ENCODE measurements at places on chromosomes 13 and 19. TPM values are rescaled to one million over a fixed set of nuclear protein-coding genes. Genes with fewer than 3 reads are reported as not detected.
A peak's percentile ranks its signal among the peaks of the same experiment; 100 is the strongest.

DNA sequence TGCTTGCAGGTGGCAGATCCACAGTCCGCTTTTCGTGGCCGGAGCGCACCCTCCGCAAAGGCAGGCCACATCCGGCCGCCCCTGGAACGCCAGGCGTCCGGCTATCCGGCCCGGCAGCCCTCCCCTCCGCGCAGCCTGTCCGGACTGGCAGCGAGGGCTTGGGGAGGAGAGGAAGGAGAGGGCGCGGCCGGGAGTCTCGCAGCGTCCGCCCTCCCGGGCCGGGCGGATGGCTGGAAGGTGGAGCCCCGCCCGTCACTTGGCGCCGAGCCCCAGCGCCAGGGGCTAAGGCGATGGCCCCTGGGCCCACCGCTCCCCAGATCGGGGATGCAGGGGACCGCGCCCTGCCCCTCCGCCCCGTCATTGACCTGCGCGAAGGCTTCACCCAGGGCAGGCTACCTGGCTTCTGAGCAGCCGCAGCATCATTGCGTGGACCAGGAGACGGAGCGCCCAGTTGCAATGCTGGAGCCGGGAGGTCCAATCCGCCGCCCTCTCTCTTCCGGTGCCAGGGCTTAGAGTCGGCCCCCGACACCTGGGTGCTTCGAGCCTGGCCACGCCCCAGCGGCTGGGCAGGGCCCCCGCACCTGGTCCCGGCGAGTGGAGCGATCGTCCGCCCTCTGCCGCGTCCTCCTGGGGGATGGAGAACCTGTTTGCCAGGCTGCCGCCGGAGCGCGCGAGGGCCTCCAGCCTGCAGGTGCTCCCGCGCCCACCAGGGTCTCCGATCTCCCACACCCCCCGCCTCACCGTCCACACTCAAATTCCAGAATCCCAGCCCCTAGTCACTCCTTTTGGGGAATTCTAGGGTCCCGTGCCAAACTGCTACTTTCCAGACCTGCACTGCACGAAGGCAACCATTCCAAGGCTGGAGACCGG is at the start of gene FUT1:
TSS of gene FUT1 (minus strand) at position 146 of the 870 bp plus-strand sequence. CDS start 1,360 bp downstream, outside the sequence.
- DNase-seq = peak; percentile 76

DNA sequence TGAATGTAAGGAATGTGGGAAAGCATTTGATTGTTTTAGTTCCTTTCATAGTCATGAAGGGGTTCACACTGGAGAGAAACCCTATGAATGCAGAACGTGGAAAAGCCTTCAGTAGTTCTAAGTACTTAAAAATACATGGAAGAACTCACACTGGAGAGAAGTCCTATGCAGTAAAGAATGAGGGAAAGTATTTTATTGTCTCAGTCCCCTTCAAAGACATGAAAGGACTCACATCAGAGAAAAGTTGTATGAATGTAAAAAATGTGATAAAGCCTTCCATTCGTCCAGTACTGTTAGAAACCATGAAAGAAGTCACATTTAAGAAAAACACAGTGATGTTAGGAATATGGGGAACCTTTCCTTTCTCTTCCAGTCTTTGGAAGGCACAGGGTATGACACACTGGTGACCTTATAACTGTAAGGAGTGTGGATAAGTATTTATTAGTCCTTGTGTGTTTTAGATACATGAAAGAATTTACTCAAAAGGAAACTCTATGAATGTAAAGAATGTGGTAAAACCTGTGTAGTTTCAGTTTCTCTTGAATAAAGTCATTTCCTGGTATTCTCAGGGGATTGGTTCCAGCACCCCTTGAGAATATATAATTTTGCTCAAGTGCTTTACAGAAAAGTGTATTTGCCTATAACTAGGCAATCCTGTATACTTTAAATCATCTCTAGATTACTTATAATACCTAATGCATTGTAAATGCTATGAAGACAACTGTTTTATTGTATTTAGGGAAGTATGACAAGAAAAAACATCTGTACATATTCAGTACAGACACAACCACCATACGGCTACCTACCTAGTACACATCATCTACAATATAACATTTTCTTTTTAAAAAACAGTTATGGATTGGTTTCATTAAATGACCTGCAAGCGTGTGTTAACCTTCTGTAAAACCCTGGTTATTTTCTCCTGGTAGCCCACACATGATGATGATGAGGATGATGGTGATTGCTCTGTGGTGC is 52.8 kb downstream of the ZNF823 start:
- DNase-seq = no peak

DNA sequence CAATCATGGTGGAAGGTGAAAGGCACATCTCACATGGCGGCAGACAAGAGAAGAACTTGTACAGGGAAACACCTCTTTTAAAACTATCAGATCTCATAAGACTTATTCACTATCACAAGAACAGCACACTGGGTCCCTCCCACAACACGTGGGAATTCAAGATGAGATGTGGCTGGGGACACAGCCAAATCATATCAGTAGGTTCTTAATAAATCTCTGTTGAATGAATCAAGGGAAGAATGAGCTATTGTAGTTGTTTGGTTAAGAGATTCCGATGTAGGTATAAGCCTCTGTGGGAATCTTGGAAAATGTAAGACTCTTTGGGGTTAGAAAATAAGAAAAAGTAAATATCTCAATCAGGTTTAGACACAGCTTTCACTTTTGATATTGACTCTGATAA is 400.2 kb downstream of the KCNRG start:
- DNase-seq = no peak

DNA sequence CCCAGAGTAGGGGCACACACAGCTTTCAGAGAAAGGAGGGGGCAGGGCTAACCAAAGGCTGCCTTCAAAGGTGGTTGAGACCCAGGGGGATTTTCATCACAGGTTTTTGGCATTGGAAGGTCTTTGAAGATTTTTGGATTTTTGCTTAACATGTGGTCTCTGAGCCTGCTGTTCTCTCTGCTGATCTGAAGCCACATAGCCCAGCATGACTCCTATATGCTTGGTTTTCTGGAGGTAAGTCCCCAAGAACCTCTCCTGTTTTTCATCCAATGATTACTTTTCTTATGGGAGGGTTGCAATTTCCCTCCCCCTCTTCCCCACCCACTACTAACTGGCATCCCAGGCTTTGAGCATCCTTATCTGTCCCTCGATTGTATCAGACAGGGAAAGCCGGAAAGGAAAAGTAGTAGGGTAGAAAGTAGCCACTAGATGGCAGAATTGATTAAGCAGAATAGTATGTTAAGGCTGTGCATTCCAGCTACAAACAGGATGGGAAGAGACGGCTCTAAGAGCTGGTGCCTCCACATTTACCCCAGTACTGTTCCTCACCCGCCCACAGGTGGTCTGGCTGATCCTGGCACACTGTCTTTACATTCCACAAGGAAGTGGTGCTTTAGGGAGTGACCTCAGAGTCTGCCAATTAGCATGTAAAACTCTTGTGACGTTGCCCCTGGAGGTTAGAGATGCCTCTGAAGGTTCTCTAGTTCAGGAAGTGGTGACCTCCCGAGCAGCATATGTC is 218.9 kb upstream of the EDNRB start:
- no peak for DNase-seq

GRCh38 chr19:280541-281009 is 10.6 kb downstream of the PLPP2 start:
- no peak for DNase-seq

DNA sequence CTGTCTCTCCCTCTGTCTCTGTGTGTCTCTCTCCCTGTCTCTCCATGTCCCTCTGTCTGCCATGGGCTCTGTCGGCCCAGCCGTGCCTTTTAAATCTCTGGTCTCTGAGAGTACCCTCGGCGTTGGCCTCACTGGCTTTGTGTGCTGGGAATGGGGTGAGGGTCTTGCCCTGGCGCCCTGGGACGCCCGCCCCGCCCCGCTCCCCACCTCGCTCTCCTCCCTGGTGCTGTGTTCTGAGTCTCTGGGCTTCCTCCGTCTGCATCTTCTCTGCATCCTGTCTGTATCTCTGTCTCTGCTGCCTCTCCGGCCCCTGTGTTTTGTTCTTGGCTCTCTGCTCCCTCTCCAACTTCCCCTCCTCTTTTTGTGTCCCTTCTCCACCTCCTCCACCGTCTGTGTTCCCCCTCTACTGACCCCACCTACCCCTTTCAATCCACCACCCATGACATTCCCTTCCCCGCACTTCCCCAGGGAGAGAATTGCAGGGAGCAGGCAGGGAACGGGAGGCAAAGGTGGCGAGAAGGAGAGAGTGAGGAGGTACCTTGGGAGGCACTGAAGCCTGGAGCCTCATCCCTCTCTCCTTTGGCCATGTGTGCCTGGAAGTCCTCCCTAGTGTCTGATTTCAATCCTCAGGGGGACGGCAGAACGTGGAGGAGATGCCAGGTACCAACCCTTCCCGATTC is 4.0 kb upstream of the MEIS3 start:
- no peak for DNase-seq

DNA sequence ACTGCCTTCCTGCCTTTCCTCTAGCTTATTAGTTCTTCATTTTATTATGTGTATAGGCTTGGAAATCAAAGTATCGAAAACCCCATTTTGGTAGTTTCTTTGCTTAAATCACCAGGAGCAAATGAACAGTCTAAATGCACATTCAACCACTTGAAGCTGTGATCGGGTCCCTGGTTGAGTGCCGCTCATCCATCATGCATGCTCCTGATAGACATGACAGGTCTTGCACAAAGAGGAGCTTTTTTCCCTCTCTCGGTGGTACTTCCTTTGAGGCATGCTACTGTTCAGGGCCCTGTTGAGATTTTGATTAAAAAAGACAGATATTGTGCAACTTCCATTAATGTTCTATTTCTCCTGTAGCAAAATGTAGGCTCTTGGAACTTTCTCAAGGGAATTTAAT is 185.8 kb downstream of the OLFM4 start:
- DNase-seq = no peak

- DNase-seq = no peak
Measured at GRCh38 chr19:50332244-50333038, 3.3 kb upstream of the KCNC3 start.

GRCh38 chr13:51475727-51476501 is 23.1 kb upstream of the INTS6 start:
- no peak for DNase-seq

GRCh38 chr13:112671359-112671758 is 18.5 kb upstream of the ATP11A start:
- DNase-seq = no peak

DNA sequence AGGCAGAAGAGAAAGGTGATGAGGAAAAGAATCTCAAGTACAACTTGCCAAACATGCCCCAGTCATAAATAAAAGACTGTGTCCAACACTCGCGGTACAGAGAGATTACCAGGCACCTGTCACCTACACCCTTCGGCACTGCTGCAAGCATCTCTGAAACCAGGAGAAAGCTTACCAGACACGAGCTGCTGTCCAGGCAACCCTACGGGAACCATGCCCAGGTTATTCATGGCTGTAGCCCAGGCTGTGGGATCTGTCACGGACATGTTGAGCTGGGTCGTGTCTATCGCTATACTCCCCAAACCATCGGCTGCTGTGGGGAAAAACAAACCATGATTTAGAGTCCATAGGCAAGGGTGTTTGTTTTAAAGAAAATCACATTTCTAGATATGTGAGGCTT is 375.0 kb downstream of the ENOX1 start:
- DNase-seq = peak; percentile 19

DNA sequence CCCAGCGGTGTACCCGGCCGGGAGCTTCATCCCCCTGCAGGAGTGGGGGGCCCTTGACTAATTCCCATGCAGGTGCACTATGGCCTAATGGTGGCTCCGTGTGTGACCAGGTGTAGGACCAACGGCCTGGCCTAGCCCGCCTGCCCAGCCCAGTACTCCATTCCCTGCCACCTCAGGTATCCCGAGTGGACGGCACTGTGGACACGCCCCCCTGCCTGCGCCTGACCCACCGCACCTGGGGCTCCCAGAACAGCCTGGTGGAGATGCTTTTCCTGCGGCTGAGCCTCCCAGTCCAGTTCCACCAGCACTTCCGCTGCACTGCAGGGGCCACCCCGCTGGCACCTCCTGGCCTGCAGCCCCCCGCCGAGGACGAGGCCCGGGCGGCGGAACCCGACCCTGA is 39.7 kb downstream of the RYR1 start:
- no peak for DNase-seq

- DNase-seq = peak; percentile 40
Measured at GRCh38 chr19:54390942-54391577, 24.2 kb upstream of the TTYH1 start.

DNA sequence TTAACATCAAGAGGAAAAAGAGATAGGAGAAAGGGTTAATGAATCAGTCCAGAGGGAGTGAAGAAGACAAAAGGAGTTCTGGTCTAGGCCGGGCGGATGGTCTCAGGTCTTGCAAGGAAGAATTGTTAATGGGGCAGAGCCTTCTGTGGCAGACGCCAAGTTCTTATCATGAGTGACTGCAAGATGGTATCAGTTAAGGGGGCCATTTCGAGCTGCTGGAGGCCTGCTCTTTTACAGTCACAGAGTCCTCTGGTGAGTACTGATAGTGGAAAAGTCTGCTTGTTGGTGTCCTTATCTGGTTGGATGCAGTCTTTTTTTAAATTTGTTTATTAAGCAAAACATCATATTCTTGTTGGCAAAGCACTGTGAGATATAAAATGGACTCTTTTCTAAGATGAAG is 590.9 kb upstream of the SGCG start:
- no peak for DNase-seq

DNA sequence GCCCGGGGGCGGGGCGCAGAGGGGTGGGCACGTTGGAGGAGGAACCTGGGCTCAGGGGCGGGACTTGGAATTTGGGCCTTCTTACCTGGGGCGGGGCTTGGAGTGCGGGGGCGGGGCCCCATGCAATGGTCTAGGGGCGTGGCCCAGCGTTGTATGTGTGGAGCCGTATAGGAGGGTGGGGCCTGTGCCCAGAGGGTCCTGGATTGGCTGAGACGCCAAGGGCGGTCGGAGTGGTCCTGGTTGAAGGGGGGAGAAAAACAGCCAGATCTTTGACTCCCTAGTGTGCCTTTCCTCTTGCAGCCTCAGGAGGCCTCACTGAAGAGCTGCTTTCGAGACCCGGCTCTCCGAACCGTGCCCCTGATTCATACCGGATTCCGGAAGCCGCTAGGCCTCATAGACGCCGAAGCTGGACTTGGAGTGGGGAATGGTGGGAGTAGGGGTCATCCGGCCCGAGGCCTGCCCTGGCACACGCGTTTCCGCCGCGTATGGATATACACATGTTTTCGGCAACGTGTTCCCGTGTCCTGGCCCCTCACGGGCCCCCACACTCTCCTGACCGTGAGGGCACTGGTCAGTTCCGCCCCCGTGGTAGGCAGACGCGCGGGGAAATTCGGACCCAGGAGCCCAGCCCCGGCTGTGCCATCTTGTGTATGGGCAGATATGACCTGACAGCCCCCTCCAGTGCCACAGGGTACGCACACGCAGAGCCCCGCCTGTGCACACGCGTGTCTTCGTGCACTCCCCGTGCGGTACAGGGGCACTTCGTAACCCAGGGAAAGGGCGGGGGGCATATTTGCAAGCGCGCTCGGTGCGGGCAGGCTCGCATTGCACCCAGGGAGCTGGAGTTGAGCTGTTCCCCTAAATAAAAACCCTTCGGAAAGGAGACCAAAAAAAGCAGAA is 661 bp upstream of the PRR12 start:
- DNase-seq = peak; percentile 98

STOML3 gene
- total RNA-seq = 0.55 TPM

TTC9B gene
- not detected for total RNA-seq

ANGPTL4 gene
- total RNA-seq = 8.4 TPM

IZUMO4 gene
- total RNA-seq = 5.4 TPM

CFAP97D2 gene
- not detected for total RNA-seq

TEX26 gene
- not detected for total RNA-seq

ALKBH7 gene
- 135 TPM for total RNA-seq

BRCA2 gene
- 2.4 TPM for total RNA-seq

GJB6 gene
- total RNA-seq = not detected

MEIS3 gene
- total RNA-seq = 2.3 TPM

SGCG gene
- not detected for total RNA-seq
